ENCODE measurements at places on chromosomes 4 and X.

DNA sequence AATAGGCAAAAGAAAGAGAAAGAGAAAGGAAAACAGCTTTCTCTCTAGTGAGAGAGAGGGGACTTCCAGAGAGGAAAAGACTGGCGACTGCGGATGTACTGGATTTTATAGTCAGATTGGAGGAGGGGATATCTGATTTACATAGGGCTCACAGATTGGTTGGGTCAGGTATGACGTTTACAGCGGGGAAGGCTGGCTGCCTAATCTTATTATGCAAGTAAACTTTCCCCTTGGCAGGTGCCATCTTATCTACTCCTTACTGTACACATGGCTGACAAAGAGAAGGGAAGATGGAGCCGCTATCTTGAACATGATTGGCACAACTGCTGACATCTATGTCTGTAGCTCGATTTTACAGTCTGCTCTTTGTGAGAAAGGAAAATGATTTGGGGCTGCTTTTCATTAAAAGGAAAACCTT is 25.4 kb downstream of the RBPJ start:
- no peak for DNase-seq

- no peak for DNase-seq
Measured at GRCh38 chr4:36196145-36196913, 48.0 kb downstream of the ARAP2 start.

DNA sequence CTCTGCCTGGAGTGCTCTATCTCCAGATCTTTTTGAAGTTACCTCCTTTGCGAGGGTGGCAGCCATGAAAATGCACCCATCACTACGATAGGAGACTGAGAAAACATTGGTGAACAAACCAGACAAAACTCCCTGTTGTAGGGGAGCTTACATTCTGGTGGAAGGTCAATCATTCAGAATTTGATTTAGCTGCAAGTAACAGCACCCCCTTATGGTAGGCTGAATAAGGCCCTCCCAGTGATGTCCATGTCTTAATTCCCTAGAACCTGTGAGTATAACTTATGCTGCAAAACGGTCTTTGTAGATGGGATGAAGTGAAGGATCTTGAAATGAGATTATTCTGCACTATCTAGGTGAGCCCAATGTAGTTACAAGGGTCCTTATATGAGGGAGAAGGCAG is 5.6 kb upstream of the TEC start:
- DNase-seq, result no peak

GRCh38 chrX:95835223-95835622 is 849.4 kb upstream of the DIAPH2 start:
- no peak for DNase-seq

DNA sequence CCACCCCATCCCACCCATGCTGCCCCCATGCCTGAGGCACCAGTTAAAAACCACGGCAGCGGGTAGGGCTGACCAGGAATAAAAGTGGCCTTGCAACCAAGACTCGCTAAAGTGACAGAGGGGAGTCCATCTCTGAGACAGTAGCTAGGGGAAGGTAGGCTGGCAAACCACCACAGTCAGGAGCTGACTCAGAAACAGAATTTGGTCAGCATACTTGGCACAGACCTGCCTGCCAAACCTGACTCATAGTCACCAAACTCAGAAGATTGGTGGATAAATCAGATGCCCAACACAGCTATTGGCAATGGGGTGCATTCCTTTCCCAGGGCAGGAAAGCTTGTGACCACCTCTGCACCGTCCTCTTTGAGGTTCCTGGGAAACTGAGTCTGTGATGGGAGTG is 193.8 kb downstream of the BCOR start:
- no peak for DNase-seq

- no peak for DNase-seq
Measured at GRCh38 chr4:147723326-147723725, 8.6 kb upstream of the ARHGAP10 start.

- no peak for DNase-seq
Measured at GRCh38 chr4:141389649-141390048, 169.0 kb downstream of the ZNF330 start.

DNA sequence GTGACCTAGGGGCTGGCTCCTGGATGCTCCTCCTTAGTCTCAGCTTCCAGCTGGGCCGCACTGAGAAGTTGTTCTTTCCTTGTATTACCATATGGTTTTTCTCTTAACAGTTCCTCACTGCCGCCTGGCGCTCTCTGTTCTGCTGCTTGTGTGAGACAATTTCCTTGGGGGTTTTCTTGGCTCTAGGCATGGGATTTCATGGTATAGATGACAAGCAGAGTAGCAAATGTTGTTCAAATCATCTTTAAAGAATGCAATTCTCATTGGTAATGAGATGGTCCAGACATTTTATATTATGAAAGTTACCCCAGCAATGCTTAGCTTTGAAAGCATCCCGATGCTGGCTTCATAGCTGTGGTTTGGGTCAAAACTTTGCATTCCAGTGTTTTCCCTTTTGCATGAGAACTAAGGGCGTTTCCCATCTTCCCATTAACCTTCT is 37.6 kb downstream of the SEPTIN11 start:
- DNase-seq, result no peak

GRCh38 chrX:57119416-57119815 is 1.9 kb downstream of the SPIN2B start:
- no peak for DNase-seq

DNA sequence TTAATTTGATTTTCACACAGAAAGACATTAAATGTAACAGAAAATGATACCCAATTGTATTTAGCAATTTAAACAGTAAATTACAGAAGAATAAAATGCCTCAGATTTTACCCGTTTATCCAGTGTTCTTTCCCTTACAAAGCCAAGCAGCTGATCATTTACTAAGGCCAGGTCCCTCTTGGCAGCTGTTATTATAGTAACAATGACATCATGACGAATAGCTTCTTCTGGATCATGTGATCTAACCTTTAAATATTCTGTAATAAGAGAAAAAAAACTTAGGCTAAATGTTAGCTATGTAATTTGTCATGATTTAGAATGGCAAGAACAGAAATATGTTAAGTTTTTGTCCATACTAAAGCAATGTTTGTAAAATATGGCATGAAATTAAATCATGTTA is 69.4 kb downstream of the PDS5A start:
- no peak for DNase-seq

DNA sequence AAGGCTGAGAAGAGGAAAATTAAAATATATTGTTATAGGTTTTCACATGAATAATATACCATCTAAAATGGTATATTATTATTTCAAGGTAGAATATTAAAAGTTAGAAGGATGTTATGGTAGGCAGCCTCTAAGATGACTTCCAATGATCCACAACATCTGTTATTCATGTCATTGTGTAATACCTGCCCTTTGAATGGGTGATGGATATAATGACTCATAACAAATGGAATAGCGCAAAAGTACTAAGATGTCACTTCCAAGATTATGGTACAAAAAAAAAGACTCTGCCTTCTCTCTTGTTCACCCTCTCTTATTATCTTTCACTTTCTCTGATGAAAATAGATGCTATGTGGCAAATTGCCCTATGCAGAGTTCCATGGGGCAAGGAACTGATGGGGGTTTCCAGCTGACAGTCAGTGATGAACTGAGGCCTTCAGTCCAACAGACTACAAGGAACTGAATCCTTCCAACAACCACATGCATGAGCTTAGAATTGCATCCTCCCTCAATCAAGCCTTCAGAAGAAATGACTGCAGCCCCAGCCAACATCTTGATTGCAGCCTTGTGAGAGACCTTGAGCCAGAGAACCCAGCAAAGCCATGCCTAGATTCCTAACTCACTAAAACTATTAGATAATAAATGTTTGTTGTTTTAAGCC is 57.7 kb downstream of the HS6ST2 start:
- no peak for DNase-seq

DNA sequence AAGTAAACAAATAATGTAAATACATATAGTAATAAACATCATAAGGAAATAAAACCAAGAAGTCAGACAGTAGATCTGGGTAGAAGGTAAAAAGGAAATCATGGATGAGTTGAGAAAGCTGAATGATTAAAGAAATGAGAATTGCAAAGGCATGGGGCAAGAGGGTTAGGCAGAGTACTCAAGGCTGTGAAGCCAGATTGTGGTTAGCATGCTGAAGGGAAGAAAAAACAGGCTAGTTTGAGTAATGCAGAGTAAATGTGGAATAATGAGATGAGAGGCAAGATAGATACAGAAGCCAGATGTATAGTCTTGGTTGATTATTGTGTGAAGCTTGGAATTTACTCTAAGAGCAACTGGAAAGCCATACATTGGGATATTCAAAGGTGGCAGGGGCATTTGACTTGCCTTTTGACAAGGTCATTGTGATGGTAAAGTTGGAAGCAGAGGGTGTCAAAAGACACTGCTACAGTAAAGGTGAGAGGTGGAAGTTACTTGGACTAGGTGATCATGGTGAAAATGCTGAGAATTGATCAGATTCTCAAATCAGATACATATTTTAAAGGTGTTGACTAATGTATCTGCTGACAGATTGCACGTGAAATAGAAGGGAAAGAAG is 307.0 kb downstream of the FSTL5 start:
- DNase-seq, result no peak

DNA sequence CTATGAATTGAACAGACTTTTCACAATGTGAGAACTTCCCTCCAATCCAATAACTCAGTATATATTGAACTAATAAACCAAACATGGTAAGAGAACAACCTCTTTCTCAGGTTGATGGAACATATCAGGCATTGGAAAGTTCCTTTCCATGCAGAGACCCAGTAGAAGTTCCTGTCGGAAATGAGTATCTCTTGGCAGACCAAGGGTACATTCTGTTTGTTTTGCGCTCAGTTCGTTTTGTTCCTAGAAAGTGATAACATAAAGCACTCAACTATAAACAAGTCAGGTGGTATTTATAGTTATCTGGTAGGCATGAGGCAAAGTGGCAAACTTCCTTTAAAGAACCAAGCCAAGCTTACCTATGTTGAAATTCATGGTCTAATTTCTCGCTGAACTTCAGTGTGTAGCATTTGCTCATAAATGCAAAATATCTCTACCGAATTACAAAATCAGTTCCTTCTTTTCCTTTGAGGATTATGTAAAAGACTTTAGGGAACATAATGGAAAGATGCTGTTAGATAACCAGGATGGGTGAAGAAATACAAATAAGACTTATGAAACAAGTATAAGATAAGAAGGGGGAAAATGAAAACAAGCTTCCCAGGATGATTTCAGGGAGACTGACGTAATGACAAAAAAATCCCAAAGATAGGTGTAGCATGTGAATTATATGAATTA is 120.3 kb downstream of the ARHGAP24 start:
- no peak for DNase-seq

DNA sequence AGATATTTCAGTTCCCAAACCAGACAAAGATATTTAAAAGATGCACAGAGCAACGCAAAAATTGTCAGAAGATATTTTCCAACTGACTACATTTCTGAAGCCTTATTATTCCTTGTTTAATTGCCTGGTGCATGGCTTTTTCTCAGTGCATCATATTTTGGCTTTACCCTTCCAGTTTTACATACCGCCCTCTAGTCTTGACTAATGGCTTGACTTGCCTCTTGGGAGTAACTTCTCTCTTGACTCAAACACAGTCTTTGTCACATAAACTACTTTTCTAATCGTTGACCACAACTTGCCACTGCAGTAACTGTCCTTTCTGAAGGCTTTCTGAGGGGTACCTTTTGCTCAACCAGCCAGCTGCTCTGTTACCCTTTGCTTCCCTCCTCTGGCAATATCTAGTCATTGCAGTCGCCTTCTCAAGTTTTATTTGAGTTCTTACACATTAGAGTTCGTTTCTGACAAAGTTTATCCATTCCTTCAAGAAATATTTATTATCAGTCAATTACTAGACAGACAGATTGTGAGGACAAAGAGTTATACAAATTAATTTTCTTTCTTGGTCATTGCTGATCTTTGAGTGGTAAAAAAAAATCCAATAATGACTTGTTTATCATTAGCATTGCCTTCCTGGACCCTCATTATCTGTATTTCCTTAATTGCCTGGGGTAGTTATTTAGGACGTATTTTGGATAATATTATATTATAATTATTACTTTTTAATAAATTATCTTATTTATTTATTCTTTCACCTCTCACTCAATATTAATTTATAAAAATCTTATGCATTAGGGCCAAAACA is 506.9 kb upstream of the PCDH10 start:
- DNase-seq, result no peak

DNA sequence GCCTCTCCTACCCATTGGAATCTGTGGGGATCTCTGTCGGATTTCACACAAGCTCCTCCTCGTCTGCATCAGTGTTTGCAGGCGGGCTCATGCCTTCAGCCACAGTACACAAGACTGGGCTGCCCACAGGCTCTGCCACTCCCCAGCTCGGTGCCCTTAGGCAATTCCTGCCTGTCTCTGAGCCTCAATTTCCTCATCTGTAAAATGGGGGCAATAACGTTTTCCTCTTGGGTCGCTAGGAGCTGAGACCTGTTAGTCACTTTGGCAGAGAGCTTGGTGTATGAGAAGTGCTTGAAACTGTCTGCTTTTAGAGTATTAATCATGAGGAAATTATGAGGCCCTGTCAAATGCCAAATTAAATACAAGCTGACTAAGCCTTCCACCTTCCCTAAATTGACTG is 27.6 kb upstream of the MSX1 start:
- DNase-seq, result no peak

DNA sequence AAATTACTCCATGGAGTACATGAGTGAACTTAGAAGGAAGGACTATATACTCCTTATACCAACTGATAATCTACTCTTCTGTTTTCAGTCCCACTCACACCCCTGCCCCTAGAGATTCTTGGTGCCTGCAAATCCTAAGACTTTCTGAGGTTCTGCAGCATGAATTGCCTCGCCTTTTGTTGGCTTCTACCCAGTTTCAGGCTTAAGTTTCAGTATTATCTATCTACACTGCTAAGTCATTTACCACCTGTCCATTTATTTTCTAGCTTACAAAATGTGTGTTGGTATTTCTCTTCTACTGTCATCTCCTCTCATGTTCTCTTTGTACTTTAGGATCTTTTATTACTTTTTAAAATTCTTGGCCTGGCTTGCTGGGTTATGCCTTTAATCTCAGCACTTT is 94.4 kb upstream of the AMOT start:
- no peak for DNase-seq

GRCh38 chr4:94530073-94530472 is 78.3 kb downstream of the PDLIM5 start:
- no peak for DNase-seq

GRCh38 chrX:10350221-10350620 is 193.4 kb downstream of the CLCN4 start:
- no peak for DNase-seq

DNA sequence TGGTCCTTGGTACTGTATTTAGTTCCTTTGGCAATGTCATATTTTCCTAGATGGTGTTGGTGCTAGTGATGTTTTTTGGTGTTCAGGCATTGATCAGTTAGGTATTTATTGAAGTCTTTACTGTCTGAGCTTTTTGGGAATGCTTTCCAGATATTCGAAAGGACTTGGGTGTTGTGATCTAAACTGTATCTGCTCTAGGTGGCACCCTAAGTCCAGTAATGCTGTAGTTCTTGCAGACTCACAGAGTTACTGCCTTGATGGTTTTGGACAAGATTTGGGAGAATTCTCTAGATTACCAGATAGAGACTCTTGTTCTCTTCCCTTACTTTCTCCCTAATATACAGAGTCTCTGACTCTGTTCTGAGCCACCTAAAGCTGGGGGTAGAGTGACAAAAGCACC is 513.6 kb upstream of the PITX2 start:
- no peak for DNase-seq

- no peak for DNase-seq
Measured at GRCh38 chrX:112849016-112849415, 8.4 kb upstream of the AMOT start.

- DNase-seq, result no peak
Measured at GRCh38 chrX:48665991-48666390, 17.6 kb upstream of the WAS start.

Data from stimulated activated naive CD4-positive, alpha-beta T cell (primary cell).